Activated CD4-positive, alpha-beta T cell treated with anti-CD3 and anti-CD28 coated beads for 1 hour (primary cell): ENCODE measurements at places on chromosomes 2 and 18.

DNA sequence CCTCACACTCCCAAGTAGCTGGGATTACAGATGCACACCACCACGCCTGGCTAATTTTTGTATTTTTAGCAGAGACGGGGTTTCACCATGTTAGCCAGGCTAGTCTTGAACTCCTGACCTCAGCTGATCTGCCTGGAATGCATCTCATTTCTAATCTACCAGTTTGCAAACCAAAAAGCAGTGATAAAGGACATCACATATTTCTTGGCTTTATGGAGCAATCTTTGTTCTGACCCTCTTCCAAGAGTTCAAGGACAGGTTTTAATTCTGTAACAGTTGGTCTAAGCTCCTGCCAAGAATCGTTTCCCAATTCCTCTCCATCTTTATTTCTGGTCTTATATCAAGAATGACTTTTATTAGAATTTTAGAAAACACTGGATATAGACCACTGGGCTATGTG lies 67.7 kb downstream of the SLC40A1 start:
- no peak for DNase-seq

DNA sequence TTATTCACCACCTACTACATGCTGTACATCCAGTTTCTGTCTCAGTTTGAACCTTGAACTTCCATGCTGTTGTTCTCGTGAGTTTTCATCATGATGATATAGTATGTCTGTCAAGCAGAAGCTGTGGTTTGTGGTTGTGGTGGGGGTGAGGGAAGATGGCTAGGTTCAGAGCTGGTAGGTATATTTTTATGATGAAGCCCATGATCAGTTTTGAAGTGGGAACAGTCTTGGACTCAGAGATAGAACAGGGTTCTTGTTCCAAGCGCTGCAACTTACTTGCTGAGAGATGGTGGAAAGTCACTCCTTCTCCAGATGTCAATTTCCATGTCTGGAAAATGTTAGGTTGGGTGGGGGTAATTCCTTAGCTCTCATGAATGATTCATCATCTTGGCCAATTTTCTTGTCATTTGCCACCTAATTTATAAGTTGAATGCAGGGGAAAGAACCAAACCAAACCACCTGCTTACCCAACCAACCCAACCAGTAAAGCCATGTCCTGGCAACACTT lies 21.6 kb downstream of the PMAIP1 start:
- DNase-seq, result no peak

- no peak for DNase-seq
These were observed 1176.8 kb upstream of the GYPC start for GRCh38 chr2:125479143-125479636.

- no peak for DNase-seq
These were observed 97.6 kb upstream of the RMDN2 start for GRCh38 chr2:37827455-37827854.

DNA sequence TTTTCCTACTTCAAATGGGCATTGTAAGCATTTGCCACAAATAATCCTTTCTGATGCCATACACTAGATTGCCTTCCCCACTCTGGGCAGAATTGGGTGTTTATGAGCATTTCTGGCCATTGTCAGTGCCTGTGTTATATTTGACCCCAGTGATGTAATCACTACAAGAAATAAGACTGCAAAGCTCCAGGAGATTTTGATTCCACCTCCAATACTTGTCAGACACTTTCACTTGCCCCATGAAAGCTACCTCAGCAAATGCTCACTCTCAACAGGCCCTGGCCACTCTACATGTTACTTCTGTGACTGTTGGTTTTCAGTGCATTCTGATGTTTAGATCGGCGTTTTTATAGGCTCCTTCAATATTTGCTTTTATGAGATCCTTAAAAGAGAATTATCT lies 135.1 kb downstream of the GFPT1 start:
- no peak for DNase-seq

DNA sequence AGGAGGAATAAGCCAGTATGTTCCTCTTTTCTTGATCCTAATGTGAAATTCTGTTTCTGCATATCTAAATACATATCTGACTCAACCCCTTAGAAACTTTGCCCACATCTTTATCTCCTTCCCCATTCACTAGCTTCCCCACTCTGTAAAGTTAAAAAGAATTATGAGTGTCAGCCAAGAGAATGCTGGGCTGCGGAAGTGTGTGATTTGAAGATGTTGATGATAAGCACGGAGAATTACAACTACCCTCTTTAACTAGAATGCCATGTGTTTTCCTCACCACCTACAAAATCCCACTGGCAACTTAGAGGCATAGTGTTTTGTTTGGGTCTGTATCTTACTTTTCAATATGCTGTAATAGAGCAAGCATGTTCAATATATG lies 490.4 kb upstream of the FANCL start:
- DNase-seq, result no peak

DNA sequence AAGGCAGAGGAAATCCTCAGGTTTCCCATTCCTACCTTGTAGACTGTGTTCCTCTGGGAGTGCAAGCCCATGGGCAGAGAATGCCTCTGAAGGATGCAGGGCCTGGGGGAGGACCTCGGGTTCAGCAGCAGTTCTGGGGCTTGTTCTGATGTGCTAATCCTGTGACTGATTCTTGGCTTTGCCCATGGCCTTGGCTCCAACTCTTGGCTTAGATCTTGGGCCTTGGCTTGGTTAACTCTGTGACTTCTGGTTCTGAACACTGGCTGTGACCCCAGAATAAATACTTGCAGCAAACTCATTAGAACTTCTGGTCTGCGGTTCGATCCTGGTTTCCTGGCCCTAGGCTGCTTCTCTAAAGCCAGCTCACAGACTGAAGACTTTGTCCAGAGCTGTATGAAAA lies 366.9 kb upstream of the ZEB2 start:
- DNase-seq, result no peak

DNA sequence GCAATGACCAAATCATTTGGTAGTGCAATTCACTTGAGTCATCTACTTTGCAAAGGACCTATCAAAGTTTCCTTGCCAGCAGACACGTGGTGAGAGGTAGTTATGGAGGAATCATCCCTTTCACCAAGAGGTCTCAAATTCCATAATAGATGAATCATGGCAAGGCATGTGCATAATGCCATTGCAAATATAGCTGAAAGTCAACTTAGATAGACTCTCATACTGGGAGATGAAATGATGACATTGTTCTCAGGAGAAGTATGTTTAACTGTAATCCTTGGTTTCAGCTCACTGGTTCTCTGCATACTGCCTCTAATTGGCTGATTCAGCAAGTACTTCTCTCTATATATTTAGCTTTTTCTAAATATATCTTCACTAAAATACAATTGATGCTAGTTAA lies 57.2 kb downstream of the CALCRL start:
- DNase-seq, result no peak

GRCh38 chr2:203097735-203098134 lies 83.1 kb downstream of the NBEAL1 start:
- no peak for DNase-seq

DNA sequence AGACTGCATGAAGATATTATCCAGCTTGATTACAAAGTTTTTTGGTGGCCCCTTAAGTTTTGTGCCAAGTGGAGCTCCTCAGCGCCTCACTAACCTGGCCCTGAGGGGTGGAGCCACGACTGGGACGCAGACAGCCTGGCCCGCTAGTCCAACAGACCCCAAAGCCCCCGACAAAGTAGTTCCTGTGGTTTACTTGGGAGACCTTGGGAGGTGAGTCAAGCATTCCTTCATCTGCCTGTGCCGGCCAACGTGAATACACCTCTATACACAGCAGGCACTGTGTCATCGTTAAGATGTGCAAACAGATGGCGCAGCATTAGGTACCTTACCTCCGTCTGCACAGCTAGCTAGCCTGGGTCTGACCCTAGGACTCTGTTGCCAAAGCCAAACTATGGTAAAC lies 55.0 kb upstream of the LAMA1 start:
- DNase-seq, result no peak

DNA sequence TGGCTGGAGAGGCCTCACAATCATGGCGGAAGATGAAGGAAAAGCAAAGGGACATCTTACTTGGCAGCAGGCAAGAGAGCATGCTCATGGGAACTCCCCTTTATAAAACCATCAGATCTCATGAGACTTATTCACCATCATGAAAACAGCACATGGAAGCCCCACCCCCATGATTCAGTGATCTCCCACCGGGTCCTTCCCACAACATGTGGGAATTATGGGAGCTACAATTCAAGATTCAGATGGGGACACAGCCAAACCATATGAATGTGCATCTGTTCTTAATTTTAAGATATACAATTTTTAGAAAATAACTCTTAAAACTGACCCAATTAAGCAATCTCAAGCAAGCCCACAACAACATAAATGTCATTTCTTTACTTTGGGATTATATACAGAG lies 12.6 kb downstream of the C18orf63 start:
- DNase-seq, result no peak

DNA sequence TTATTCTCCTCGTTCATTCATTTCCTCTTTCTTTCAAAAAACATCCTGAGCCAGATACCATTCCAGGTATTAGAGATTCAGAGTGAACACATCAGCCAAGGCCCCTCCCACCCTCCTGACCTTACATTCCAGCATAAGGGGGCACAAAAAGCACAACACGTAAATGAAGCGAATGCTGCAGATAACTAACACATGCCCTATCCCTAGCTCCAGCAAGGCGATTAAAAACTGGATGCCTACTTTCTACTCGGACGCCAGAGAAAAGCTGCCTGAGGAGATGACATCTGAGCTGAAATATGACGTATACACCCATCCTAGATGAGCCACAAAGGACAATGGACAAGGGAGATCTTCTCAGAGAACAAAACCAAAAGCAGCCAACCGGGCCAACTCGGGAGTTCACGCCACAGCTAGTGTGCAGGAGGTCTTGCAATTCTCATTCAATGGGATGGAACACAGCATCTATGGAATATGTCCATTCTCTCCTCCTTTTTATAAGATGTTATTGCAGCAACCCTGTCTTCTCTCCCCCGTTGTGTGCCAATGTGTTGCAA lies 33.5 kb downstream of the FEZ2 start:
- no peak for DNase-seq

- no peak for DNase-seq
These were observed 131.5 kb upstream of the CTDP1 start for GRCh38 chr18:79548077-79548450.

GRCh38 chr2:12935796-12936195 lies 219.1 kb downstream of the TRIB2 start:
- no peak for DNase-seq

DNA sequence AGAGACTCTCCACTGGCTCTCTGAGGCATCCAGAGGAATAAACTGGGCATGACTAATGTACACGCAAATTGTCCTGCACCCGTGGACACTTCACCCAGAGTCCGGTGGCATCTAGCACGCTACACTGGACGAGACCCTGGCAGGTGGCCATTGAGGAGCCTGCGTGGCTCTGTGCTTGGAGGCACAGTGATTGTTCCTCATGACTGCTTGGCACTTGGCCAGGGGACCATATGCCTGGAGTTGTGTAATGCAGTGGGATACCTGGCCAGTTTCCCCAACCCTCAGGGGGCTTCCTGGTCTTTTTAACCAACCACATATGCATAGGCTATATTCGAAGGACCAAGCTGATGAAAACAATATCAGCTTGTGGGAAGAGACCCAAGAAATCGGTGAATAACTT lies 66.6 kb downstream of the MTCL1 start:
- no peak for DNase-seq

- DNase-seq, result no peak
These were observed 44.9 kb downstream of the ZBTB14 start for GRCh38 chr18:5250603-5251002.

DNA sequence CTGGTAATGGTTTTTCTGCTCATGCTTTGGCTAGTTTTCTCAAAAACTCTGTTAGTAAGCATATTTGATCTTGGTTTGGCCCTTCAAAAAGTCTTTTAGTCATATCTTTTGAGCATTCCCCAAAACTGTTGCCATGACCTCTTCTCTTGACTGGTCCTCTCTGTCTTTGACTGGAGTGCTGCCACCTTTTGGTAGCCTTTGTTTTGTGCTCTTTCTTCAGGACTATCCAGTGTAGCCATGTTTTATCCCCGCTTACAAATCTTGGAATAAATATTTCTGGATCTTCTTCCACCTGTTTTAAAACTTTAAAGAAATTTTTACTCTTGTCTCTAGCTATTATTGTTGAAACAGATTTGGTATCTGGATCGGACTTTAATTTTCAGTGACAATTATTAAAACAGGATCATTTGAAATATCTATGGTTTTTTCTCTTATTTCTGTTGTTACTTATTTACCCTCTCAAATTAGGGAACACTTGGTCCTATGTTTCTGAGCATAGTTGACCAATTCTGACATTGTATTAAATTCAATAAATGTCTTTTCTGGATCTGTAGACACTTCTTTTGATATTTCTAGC lies 965 bp upstream of the ELOA2 start:
- DNase-seq, result no peak

DNA sequence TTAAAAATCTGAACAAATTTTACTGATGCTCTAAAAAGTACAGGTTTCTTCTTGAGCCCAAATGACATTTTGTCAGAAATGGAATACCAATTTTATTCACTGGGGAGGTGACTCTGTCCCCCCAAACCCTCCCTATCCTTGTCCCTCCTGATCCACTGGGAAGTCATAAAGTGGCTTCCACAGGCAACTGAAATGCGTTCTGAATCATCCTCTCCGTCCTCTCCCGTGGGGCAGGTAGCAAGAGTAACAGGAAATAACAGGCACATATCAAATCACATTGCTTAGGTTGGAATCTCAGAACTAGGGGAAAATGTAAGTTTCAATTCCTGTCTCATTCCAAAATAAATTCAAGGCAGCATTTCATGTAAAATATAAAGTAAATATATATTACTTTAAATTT lies 44.5 kb downstream of the MYL12B start:
- no peak for DNase-seq

DNA sequence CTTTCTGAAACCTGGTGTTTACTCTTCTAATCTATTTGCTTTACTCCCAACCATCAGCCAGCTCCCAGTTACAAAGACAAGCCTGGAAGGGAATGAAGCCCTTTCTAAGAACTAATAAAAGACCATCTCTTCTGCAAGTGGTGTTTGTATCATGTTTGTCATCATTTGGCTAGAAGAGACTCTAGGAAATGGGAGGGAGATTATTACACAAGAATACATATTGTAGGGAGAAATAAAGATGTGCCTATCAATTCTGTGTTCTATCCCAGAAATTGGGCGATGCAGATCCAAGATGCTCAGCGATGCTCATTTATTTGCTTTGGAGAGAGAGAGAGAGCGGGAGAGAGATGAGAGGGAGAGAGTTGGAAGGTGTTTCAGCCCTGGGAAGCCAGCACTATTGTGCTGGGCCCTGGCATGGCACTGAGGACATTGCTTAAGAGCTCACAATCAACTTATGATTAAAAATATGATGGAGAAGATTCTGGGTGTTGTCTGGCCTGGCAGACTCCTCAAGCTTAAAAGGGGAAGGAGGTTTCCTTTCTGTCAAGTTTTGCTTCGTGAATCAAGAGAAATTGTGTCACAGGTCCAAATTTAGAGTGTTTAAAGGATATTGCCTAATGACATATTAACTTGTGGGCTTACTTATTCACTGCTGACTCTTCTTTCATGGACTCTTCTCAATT lies 41.8 kb upstream of the AFF3 start:
- DNase-seq, result no peak

DNA sequence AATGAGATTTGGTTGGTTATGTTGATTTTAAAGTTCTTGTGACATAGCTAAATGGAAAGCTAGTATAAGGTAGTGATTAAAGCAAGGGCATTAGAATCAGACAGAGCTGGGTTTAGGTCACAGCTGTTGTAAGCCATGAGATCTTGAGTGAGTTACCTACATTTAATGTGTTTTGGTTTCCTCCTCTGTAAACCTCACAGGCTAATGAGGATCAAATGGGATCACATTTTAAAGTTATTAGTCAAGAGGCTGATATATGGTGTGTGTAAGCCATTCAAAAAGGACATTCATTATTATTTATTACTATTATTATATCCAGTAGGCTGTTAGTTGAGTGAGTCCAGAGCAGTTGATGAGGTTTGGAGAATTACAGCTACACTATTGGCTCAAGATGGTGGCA lies 416.2 kb downstream of the IRS1 start:
- DNase-seq, result no peak

- no peak for DNase-seq
These were observed 81.2 kb upstream of the LTBP1 start for GRCh38 chr2:32865399-32866068.
